ENCODE measurements at places on chromosomes 2 and 18.

DNA sequence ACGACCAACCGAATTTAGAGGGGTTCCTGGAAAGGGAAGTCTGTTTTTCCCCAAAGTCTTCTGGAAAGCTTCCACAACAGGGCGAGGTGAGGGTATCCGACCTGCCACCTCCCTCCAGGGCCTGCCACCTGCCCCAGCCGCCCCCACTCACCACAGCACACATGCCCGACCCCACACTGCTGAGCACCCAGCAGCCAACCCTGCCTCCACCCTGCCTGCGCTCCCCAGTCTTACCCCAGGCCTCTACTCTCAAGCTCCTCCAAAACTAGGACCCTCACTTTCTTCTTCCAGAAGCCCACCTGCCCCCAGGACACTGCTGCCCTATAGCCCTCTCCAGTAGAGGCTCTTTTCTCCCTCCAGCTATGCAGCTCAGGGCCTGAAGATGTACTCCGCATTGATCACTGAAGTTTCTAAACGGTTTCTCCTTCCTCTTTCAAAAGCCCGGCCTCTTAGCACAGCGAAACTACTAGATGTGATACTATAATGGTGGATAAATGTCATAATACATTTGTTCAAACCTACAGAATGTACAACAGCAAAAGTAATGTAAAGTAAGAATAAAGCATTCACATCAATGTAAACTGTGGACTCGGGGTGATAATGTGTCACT is 128.8 kb upstream of the SLC1A4 start:
- DNase-seq = peak; percentile 26

DNA sequence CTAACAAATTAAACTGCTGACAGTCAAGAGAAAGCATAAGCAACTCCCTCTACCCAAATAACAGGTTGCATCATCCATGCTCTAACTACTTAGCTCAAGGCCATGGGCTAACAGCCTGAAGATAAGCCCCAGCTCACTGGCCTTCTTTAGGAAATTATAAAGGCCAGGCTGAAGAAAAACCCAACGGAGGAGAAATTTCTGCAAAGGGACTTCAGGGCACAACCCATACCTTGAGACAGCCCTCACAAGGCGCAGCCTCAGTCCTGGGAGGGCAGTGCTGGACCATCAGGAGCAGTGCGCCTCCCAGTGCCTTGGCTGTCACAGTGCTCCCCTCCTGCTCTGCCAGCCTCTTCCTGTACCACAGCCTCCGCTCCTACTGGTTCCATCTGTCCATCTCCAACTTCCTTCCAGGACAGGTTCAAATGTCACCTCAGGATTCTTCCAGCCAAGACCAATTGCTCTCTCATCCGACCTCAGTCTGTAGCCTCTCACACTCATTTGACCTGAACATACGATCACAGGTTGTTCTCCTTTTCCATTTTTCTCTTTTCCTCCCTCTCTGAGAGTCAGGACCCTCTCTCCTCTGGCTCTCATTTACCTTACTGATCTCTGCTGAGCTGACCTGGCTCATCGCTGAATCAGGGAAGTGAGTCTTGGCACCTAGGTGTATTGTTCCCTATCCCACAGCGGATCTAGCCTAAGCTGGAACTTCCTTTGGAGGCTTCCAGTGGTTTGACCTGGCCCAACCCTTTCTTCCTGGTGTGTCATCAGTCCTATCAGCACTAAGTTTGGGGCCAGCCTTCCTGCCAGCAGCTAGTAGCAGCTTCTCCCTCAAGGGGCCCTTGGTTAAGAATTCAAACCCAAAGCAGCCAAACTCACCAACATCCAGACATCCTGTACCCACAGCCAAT is 1.9 kb downstream of the MCFD2 start:
- no peak for DNase-seq

DNA sequence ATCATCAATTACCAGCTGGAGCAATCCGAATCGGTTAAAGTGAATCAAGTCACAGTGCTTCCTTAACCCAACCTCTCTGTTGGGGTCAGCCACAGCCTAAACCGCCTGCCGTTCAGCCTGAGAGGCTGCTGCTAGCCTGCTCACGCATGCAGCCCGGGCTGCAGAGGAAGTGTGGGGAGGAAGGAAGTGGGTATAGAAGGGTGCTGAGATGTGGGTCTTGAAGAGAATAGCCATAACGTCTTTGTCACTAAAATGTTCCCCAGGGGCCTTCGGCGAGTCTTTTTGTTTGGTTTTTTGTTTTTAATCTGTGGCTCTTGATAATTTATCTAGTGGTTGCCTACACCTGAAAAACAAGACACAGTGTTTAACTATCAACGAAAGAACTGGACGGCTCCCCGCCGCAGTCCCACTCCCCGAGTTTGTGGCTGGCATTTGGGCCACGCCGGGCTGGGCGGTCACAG is 496 bp upstream of the ITGA4 start:
- peak; percentile 58 for DNase-seq

GRCh38 chr2:112032689-112033465 is 22.2 kb upstream of the TMEM87B start:
- no peak for DNase-seq

GRCh38 chr18:48832938-48833700 is 117.6 kb downstream of the SMAD7 start:
- DNase-seq = no peak

- no peak for DNase-seq
Measured at GRCh38 chr18:32478807-32479206, 8.1 kb upstream of the GAREM1 start.

DNA sequence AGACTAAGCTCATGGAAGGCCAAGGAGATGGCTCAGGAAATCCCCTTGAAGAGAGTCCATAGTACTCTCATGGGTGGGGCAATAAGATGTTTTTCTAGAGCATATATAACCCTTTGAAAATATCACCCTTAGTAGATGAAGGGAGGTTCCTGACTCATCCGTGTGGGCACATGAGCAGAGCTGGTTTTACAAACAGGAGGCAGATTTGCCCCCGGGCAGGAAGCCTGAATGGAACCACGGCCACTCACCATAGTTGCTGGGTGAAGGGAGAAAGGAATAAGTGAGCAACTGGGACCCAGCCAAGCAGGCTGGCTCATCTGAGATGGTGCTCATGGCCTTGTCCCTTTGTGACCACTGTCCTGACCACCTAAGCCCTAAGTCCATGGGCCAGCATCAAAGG is 29.0 kb upstream of the MAPRE3 start:
- no peak for DNase-seq

- DNase-seq = no peak
Measured at GRCh38 chr2:129499747-129500146, 479.7 kb upstream of the RAB6C start.

- DNase-seq = no peak
Measured at GRCh38 chr18:26656431-26656943, 108.1 kb upstream of the KCTD1 start.

GRCh38 chr2:191170773-191171172 is 20.0 kb upstream of the STAT4 start:
- no peak for DNase-seq

GRCh38 chr2:209495855-209496585 is 72.2 kb downstream of the MAP2 start:
- no peak for DNase-seq

DNA sequence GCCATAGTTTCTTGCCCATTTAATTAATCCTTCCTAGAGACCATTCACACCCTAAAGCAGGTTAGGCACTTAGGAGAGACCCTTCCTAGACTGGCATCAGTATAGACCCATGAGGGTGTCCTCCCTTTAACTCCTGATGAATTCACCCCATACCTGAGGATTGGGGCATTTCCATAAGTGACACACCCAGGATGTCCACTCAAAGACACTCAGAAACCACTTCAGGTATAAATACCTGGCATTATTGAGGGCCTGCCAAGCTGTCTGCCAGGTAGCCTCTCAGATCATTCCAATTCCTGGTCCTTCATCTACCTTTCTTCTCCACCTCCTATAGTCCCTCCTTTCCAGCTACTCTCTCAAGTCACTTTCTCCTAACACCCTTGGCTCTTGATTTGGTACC is 57.5 kb upstream of the SLC14A2 start:
- no peak for DNase-seq

DNA sequence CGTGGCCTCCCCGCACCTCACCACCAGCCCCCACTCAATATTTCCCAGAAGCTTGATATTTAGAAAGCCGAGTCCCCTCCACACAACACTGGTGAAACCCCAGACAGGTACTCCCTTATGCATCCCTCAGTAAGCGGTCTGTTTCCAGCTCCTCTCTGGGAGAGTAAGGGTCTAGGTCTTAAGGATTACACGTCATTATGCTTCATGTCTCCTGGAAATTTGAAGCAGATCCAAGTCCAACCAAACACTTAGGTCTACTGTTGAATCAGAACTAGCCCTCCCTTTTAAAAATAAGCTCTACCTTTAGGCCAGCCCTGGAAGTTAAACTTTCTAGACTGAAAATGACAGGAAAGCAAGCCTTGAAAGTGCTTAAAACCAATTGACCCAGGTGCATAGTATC is 1.5 kb upstream of the OST4 start:
- DNase-seq = no peak

GRCh38 chr2:217293607-217294006 is 433.7 kb upstream of the TNP1 start:
- DNase-seq = no peak

DNA sequence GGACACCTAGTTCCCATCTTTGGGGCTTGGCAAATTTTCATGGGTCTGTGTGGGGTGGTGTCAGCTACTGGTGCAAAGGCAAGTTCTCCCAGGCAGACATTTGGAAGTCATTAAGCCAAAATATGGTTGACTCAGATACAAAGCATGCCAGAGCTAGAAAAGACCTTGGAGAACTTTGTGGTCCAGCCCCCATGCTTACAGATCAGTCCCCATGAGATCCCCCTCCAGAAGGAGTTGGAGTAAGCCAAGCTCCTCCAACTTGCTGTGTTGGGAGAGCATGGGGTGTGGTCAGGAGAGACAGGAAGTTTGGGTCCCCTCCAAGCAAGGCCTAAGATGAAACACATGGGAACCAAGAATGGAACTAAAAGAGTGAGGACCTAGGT is 224.5 kb downstream of the CYP26B1 start:
- DNase-seq = no peak

DNA sequence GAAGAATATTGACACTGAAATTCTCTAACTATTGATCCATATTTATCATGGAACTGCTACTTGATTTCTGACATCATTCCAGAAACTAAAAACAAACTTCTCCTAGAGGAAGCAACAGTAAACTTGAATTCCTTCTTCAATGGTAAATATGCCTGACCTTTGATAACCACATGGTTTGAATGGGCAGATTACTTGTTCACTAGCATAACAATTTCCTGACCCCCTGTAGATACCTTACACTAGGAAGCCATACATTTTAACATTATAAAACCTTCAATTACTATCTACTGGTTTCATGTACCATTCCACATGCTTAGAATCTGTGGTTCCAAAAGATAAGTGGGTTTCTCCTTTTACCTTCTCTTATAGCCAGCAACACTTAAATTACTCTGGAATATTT is 36.5 kb upstream of the DSG1 start:
- DNase-seq = no peak

- DNase-seq = no peak
Measured at GRCh38 chr18:24791751-24792545, 331.5 kb downstream of the HRH4 start.

- no peak for DNase-seq
Measured at GRCh38 chr18:62464266-62464665, 58.6 kb upstream of the ZCCHC2 start.

DNA sequence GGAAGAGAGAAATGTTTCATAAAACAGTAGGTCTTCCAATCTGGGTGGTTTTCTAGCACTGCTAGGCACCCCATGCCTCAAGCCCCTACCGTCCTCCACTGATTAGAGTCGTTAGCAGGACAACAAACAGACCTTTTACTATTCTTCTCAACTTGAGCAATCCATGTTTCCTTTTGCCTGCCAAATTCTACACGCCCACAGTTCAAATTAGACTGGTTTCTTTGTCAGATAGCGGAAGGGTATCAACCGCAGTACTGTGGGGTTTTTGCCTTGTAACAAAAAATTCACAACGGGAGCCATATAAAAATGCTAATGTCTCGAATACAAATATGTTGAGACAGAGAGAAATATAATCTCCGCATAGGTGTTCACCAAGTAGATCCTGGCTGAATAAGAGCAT is 59.9 kb downstream of the VIT start:
- DNase-seq = no peak

GRCh38 chr2:234670052-234670451 is 173.2 kb upstream of the ARL4C start:
- DNase-seq = no peak

GRCh38 chr2:24508878-24509277 is 17.8 kb downstream of the NCOA1 start:
- DNase-seq = no peak

- DNase-seq = no peak
Measured at GRCh38 chr2:212346865-212347264, 191.7 kb downstream of the ERBB4 start.

DNA sequence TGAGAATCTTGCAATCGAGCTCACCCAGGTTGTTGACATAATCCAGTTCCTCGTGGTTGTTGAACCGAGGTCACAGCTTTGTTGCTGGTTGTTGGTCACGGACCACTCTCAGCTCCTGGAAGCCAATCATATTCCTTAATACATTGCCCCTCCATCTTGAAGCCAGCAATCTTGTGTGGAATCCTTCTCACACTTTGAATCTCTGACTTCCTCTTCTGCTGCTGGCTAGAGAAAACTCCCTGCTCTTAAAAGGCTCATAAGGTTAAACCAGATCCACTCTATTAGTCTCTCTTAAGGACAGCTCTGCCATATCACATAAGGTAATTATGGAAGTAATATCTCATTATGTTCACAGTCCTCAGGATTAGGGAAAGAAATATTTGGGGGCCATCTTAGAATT is 41.1 kb downstream of the SP140 start:
- no peak for DNase-seq

DNA sequence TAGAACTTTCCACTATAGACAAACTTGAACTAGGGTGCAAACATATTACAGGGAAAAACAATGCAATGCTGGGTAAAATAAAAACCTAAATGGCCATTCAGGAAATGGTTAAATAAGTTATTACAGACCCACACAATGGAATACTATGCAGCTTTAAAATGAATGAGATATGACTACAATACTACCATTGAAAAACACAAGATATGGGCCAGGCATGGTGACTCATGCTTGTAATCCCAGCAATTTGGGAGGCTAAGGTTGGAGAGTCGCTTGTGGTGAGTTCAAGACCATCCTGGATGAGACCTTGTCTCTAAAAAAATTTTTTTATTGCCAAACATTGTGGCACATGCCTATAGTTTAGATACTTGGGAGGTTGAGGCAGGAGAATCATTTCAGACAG is 6.8 kb downstream of the PECR start:
- DNase-seq = no peak

- no peak for DNase-seq
Measured at GRCh38 chr2:149008381-149008780, 30.1 kb upstream of the LYPD6B start.

GRCh38 chr2:175414882-175415487 is 233.5 kb upstream of the ATP5MC3 start:
- peak; percentile 13 for DNase-seq

GRCh38 chr2:174664084-174664759 is 66.6 kb upstream of the WIPF1 start:
- DNase-seq = no peak

- DNase-seq = no peak
Measured at GRCh38 chr18:73768043-73768442, 379.6 kb downstream of the FBXO15 start.
